ENCODE measurements at places on chromosomes 6 and 20. TPM values are rescaled to one million over a fixed set of nuclear protein-coding genes. Genes with fewer than 3 reads are reported as not detected.

DNA sequence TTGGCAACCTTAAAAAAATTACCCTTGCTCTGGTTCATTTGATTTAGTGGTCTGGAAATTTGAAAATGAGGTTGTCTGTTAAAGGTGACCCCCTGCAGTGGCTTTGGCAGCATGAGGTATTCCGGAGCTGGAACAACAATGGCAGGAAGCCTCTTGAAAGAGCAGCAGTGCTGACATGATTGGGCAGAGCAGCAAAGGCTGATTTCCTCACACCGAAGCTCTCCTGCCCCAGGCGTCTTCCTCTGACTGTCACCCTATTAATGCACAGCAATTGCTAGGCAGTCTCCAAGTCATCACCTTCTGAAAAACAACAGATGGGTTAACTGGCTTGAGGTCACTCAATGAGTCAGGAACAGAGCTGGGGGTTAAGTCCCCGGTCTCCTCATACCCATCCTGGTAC, 241.8 kb upstream of the MMS22L start:
- no peak for DNase-seq

- DNase-seq: no peak
These were observed 88.8 kb downstream of the PRL start for GRCh38 chr6:22208026-22208425.

TULP1 gene
- total RNA-seq: not detected

- DNase-seq: no peak
These were observed 19.2 kb downstream of the BLTP3A start for GRCh38 chr6:34810936-34811632.

GRCh38 chr6:150201772-150202329, 59.0 kb downstream of the PPP1R14C start:
- DNase-seq: no peak

GRCh38 chr6:5762561-5762968, 244.2 kb downstream of the NRN1 start:
- DNase-seq: no peak

- DNase-seq: no peak
These were observed 127.0 kb downstream of the FARS2 start for GRCh38 chr6:5388326-5388725.

- DNase-seq: no peak
These were observed 7.4 kb downstream of the STK35 start for GRCh38 chr20:2108987-2109386.

DNA sequence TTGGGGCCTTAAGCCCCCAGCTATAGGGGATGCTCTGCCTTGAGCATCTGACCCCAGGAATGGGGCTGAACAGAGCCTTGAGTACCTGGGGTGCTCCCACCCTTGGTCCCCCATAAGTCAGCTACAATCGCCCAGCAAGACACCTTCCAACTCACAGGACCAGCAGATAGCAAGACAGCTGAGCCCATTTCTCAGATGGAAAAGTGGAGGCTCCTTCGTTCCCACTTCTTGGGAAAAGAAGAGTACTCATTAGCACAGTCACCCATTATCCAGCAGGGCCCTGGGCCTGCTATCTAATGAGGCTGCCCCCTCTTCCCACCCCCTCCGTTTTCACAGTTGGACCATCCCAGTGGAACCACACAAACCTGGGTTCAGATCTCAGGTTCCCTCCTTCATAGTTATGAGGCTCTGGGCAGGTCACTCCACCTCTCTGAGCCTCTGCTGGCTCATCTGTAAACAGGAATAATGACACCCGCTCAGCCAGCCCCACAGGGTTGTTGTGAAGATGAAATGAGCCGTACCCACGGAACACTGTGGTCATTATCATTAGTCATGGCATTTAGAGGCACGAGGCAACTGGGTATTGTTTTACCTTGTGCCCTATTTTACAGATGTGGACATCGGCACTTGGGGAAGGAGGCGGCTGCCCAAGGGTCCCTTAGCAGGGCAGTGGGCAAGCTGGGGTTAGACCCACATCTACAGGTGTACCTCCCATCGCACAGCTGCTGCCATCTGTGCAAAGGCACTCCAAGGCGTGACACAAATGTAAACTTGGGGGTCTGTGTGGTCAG, 4.5 kb downstream of the LPIN3 start:
- DNase-seq: no peak

DNA sequence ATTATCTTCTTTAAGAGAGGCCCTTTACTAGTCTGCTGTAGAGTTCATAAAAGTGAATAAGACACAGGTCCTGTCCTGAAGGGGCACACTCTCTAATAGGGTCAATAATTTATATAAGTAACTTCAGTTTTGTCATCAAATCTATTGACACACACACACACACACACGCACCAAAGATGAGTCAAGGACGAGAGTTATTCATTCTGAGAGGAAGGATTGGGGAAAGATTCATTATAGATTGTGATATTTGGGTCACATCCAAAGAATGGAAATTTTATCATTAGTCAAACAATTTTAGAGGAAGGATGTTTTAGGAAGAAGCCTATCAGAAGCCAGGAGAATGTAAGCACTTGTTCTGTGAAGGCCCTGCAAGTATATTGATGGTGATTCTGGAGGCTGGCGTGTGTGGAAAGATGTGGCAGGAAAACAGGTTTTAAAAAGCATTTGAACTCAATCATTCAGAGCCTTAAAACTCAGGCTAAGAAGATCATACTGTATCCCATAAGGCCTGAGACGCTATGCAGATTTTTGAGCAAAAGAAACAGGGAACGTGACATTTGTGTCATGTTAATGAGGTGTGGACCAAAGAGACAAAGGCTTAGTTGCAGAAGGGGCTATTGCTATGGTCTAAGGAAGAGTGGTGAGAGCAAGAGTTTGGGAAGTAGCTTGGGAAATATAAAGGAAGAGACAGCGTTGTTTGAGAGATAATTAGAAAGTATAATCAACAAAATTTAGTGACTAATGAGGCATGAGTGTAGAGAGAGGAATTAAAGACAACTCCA, 161.4 kb upstream of the PREP start:
- DNase-seq: no peak

- no peak for DNase-seq
These were observed 138.6 kb upstream of the AFDN start for GRCh38 chr6:167688123-167688522.

DNA sequence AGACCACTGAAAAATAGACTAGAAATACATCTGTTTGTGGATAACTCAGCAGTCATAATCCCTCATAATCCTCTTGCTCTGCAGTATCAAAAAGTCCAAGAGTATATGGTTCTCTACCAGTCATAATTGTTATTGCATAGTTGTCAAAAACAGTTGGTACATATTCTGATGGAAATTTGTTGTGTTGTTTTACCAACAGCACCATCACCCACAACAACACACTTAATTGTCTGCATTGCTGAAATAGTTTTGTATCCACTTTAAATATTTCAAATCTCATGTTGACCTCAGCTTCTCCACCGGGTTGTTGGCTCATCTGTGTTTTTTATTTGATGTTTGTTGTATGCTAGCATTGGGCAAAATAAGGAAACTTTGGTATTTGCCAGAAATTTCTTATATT, 39.4 kb downstream of the ITCH start:
- no peak for DNase-seq

- no peak for DNase-seq
These were observed 20.8 kb downstream of the OR2B2 start for GRCh38 chr6:27891320-27891875.

GRCh38 chr20:22525069-22525820, 59.1 kb downstream of the FOXA2 start:
- no peak for DNase-seq

GRCh38 chr6:98529364-98529763, 305.0 kb upstream of the POU3F2 start:
- no peak for DNase-seq

DNA sequence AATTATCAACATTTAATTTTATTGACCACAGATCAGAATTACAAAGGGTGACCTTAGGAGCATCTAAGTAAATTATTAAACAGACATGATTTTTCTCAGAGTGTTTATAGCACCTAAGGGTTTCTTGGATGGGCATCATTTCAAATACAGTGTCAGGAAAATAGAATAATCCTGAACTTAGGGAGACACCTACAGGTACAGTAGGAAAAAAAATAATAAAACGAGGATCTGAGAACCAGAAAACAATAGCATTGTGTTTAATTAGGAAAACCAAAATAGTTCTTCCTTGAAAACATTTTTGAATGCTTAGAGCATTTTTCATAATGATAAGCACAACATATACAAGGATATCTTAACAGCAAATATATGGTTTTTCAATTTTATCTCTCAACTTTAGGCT, 39.2 kb downstream of the MMUT start:
- DNase-seq: no peak

TFAP2A gene
- total RNA-seq: not detected

DNA sequence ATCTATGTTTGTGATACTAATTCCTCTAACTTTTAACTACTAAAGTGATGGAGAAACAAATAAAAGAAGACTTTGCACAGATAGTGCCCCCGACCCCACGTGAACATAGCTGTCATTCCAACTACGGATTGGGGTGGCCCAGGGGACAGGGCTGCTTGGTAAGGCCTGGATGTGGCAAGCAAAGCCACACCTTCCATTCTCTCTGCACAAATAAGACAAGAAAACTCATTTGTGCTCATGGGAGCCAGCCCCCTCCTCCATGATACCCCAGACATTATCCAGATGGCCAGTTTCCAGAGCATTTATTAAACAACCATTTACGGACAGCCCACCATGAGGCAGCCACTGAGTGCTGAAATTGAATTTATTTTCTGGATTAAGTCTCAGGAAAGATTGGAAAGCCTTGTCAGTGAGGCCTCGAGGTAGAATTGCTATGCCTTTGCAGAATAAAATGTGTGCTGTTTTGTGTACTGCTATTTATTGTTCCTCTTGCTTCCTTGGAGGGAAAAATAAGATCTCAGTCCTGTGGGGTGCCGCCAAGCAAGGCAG, 151.2 kb downstream of the UNC5CL start:
- no peak for DNase-seq

DNA sequence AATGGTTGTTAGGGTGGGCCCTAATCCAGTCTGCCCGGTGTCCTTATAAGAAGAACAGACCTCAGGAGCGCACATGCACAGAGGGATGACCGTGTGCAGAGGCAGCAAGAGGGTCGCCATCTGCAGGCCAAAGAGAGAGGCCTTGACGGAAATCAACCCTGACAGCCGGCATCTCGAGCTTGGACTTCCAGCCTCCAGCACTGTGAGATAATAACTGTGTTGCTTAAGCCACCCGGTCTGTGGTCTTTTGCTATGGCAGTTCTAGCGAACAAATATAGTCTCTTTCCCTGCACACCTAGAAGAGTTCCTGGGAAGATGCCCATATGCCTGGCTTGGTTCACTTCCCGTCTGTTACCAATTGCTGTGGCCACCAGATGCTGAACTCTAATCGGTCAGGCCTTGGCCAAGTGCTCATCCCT, 35.3 kb upstream of the PTGIS start:
- DNase-seq: no peak

PTCRA gene
- total RNA-seq: not detected

PRPH2 gene
- total RNA-seq: 0.22 TPM

GRCh38 chr6:52580905-52581304, 4.0 kb upstream of the TRAM2 start:
- DNase-seq: no peak

BMP5 gene
- total RNA-seq: 0.98 TPM

GRCh38 chr6:133749427-133749826, 139.5 kb upstream of the TCF21 start:
- no peak for DNase-seq

- DNase-seq: no peak
These were observed 472.3 kb upstream of the CITED2 start for GRCh38 chr6:139846538-139847456.

DNA sequence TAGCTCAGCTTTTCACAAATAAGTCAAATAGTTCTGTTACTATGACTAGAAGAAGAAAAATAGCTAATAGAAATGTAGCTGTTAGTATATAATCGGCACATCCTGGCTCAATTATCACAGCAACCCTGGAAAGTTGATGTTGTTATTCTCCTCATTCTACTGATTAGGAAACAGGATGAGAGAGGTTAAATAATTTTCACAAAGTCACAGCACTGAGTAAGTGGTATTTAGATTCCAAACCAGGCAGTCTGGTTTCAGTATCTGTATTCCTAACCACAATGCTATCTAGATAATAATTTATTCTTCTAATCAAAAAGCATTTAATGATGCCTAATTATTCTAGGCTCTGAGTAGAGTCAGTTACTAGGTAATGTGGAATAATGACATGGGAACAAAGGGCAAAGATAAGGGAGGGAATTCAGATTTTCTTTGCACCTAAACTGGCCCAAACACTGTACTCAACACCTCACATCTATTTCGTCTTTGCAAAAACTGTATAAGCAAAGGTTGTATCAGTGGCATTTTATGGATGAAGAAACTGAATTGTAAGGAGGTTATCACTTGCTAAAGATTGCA, 51.3 kb downstream of the PDE7B start:
- DNase-seq: no peak

GRCh38 chr20:5827098-5827853, 77.1 kb downstream of the SHLD1 start:
- no peak for DNase-seq

GRCh38 chr6:70663881-70664466, 3.7 kb upstream of the SMAP1 start:
- no peak for DNase-seq

DNA sequence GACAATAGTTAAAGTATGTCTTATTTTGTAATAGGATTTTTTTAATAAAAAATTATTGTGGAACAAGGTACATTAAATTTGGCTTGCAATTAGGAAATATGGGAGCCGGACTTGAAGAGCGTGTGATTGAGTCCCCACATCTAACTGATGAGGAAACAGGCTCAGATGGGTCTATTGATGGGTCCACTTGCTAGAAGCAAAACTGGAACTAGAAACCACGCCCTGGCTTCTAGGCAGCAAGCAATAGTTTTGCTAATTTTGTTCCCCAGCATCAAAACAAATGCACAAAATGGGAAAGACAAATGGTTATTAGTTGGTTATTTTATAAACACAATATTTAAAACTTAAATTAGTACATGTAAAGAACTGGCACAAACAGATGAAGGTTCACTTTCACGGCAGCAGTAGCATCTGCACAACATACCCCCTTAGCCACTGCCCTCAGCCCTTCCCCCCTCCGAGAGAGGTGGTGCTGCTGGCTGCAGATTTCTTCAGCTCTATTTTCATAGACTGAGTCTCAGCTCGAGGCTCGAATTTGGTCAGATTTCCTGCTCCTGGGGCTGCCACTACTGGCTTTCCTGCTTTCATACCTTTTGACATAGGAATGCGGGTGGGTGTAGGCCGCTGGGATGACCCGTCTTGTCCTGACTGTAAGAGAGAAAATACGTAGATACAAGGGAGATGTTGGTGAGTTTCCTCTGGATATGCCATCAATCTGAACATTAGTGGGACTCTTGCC, 23.8 kb upstream of the TMEM30A start:
- no peak for DNase-seq

DNA sequence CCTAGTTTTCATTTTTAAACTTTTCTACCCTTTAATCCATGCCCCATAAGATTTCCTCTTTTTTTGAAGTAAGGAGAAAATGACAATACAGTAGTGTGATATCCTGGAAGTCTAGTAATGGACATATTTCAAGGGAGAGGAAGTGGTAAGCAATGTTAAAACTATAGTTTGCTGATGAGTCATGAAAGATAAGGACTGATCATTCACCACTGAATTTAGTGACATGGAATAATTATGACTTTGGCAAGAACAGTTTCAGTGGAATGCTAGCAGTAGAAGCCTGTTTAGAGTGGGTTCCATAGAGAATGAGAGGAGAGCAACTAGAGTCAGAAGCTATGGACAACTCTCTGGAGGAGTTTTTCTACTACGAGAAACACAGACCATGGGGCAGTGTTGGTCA, 24.9 kb upstream of the SLC2A12 start:
- no peak for DNase-seq

Data from tibial nerve (tissue), 4 donors.